ENCODE measurements at places on chromosomes 6 and 20.
A peak's percentile ranks its signal among the peaks of the same experiment; 100 is the strongest.

- DNase-seq, result peak; percentile 66
Observed at GRCh38 chr6:19180348-19181072, 656.7 kb upstream of the ID4 start.

DNA sequence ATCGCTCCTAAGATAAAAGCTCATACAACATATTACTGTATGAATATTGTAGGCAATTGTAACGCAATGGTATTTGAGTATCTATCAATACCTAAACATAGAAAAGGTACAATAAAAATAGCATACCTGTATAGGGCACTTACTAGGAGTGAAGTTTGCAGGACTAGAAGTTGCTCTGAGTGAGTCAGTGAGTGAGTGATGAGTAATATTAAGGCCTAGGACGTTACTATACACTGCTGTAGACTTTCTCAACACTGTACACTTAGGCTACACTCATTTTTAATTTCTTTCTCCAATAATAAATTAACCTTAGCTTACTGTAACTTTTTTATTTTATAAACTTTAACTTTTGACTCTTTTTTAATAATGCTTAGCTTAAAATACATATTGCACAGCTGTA, 546.9 kb downstream of the HACE1 start:
- no peak for DNase-seq

DNA sequence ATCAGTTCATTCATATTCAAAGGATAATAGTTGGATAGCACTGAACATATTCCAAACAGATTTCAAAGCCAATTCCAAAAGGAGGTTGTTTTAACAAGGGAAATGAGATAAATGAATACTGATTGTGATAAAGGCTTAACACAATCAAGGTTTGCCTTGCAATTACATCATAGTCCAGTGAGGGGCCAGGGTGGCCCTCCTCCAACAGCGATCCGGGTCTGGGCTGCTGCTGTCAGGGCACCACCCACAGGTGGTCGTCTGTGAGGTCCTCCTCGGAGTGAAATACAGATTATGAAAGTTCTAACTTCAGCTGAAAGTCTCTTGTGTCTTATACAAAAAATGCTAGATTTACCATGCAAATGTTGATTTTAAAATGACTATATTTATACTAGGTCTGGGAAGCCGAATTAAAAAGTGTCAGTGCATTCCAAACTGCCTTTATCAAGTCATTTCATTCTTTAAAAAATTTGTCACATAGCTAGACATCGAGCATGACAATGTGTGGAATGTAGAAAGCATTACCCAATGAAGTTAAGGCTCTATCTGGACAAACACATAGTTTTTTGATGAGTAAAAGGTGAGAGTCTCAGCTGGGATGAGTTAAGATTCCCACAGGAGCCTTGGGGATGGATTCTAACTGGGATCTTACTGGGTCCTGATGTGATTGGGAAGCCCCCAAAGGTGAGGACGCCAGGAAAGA, 65.9 kb upstream of the SLC22A23 start:
- peak; percentile 48 for DNase-seq

GRCh38 chr6:74050921-74051320, 354.9 kb downstream of the CD109 start:
- no peak for DNase-seq

GRCh38 chr6:84508981-84509380, 255.4 kb downstream of the TBX18 start:
- DNase-seq, result peak; percentile 48
